Activated CD4-positive, alpha-beta T cell treated with anti-CD3 and anti-CD28 coated beads, Interleukin-2, amount 50 U/mL, for 4 hours (primary cell): ENCODE measurements at places on chromosomes 1 and 21.
A peak's percentile ranks its signal among the peaks of the same experiment; 100 is the strongest.

- no peak for DNase-seq
These were observed 72.4 kb upstream of the KCND3 start for GRCh38 chr1:112061901-112062320.

DNA sequence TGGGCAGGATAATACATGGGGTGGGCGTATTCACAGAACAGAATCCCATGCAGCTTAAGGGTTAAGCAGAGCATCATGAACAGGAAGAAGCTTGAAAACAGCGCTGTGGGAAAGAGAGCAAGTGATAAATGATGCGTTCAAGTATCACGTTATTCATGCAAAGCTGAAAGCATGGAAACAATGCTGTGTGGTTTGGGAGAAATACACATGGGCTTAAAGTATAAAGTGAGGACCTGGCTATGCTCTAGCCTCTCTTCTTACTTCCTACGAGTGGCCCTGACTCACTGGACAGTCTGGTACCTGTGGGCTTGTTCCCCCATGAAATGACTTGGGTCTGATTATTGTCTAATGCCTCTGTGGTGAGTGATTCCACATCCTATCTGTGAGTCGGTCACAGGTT is 25.7 kb downstream of the TMPRSS2 start:
- DNase-seq: no peak

- DNase-seq: no peak
These were observed 33.6 kb downstream of the CHML start for GRCh38 chr1:241606544-241606943.

DNA sequence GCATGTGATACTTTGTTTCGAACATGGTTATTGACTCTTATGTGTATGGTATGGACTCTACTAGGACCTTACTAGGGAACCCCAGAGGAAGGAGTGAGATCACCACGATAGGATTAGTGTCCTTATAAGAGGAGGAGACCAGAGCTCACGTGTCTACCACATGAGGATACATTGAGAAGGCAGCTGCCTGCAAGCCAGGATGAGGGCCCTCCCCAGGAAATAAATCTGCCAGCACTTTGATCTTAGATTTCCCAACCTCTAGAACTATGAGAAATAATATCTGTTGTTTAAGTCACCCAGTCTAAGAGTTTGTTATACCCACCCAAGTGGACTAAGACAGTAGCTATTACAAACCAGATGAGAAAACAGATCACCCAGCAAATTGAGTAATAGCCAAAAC is 559.3 kb upstream of the USP24 start:
- DNase-seq: no peak

DNA sequence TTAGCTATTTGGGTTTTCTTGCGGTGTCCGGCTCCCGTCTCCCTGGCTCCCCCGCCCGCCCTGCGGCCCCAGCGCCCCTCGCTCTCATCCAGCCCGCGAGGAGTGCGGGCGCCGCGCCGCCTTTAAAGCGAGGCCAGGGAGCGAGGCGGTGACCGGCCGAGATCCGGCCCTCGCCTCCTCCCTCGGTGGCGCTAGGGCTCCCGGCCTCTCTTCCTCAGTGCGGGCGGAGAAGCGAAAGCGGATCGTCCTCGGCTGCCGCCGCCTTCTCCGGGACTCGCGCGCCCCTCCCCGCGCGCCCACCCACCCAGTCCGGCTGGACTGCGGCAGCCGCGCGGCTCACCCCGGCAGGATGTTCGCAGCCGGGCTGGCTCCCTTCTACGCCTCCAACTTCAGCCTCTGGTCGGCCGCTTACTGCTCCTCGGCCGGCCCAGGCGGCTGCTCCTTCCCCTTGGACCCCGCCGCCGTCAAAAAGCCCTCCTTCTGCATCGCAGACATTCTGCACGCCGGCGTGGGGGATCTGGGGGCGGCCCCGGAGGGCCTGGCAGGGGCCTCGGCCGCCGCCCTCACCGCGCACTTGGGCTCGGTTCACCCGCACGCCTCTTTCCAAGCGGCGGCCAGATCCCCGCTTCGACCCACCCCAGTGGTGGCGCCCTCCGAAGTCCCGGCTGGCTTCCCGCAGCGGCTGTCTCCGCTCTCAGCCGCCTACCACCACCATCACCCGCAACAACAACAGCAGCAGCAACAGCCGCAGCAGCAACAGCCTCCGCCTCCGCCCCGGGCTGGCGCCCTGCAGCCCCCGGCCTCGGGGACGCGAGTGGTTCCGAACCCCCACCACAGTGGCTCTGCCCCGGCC is 492 bp downstream of the HLX start:
- DNase-seq: no peak

- DNase-seq: no peak
These were observed 76.5 kb downstream of the CD58 start for GRCh38 chr1:116494353-116494692.

- DNase-seq: peak; percentile 90
These were observed 13.9 kb upstream of the DDI2 start for GRCh38 chr1:15603050-15603965.

GRCh38 chr1:204288021-204288588 is 71.6 kb downstream of the PLEKHA6 start:
- no peak for DNase-seq

DNA sequence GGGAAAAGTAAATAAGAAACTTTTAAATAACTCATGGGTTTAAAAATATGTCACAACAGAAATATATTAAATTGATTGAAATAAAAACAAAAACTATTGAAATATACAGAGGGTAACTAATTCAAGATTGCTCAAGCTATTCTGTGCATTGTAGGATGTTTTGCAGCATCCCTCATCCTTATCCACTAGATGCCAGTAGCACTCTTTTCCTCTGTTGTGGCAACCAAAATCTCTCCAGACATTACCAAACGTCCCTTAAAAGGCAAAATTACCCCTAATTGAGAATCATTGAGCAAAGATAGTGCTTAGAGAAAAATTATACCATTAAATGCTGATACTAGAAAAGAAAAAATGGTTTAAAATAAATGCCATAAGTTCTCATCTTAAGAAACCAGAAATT is 682.6 kb downstream of the RWDD3 start:
- no peak for DNase-seq

DNA sequence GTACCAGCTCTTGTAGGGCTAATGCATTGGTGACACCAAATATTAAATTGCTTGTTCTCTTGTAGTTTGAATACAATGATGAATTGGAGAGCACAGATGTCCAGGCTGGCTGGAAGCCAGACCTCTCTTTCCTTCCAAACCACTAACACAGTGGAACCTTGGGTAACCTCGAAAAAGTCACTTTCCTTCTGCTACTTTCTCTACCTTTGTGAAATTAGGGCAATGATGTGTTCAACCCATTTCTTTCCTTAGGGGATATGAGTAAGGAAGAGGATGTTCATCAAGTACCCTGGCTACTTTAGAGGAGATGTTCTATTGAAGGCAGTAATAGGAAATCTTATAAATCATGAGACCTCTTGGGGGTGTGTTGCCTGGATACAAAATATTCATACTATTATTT is 55.7 kb downstream of the XCL2 start:
- DNase-seq: no peak

DNA sequence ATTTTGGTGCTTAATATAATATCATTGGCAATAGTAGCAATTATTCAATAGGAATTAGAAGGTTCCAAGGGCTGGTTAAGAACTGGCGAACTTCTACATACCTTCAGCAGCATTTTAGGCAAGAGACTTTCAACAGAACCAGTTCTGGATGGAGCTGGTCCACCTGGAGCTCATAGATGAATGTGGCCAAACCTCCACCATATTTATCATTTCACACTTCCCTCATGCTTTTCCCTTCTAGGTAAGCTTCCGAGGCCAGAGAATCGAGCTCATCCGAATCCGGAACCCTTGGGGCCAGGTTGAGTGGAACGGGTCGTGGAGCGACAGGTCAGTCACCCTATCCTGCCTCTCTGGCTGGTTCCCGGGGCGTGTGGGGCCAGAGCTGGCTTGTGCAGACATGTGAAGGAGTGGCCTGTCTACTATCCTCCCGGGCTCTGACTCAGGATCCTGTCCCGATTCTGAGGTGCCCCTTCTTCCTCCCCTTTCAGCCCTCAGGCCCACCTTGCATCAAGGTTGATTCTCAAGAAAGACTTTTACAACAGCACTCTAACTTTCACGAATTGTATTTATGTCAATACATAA is 24.7 kb downstream of the CAPN9 start:
- DNase-seq: no peak

- DNase-seq: no peak
These were observed 123.9 kb upstream of the DPYD start for GRCh38 chr1:98044766-98045165.

DNA sequence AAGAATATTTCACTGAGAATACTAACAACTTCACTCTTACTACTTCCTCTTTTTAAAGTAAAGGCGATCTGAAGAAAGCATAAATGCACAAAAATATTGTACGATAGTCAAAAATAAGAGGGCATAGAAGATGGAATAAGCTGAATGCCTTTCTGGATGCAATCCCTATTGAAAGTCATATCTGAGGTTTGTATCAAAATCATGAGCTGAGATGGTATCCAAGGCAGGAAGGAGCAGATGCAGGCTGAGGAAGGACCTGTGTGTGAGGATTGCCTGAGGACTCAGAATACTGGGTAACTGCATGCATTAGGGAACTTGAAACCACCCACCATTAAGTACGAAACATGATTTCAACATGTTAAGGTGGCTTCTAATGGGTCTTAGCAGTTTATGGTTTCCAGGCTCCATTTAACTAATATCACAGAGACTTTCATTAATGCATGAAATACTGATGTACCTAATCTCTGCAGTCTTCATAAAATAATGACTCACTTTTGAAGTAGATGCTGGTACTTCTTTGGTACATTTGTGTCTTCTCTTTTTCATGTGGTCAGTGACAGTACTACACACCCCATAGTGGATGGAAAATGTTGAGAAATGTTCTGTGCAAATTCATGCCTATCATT is 29.6 kb upstream of the RGS1 start:
- DNase-seq: no peak

GRCh38 chr1:230869500-230869899 is 1.2 kb upstream of the C1orf198 start:
- no peak for DNase-seq

- no peak for DNase-seq
These were observed 47.8 kb downstream of the WNT9A start for GRCh38 chr1:227899820-227900449.

DNA sequence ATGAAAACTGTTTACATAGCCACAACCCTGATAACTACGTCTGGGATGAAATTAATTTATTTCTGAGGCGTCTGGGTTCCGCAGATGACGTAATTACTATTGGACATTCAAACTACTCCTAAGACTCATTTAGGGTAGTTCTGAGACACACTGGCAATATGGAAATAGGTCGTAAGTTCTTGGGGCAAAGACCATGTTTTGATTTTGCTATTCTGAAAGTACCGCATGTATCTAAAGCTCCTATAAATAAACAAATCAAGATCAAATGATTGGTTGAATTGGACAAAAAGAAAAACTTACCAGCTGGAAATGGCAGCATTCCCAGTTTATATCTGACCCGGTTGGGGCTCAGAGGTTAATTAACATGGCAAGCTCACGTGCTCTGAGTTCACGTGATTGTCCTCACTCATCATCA is 74.3 kb downstream of the DHRS3 start:
- DNase-seq: no peak

DNA sequence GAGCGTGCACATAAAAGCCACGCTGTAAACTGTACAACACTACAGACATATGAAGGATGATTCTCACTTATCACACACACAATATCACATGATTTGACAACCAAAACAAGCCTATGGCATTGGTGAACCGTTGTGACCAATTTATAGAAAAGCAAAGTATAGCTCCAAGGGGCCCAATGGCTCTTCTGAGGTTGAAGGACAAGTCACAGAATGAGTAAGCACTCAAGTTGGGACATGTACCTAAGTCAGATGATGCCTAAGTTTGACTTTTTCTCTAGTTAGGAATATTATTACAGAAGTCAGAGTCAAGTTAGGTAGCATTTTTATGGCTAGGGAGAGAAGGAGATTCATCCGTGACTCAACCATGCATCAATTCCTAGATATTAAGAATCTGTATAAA is 45.7 kb downstream of the PLPP3 start:
- DNase-seq: no peak

DNA sequence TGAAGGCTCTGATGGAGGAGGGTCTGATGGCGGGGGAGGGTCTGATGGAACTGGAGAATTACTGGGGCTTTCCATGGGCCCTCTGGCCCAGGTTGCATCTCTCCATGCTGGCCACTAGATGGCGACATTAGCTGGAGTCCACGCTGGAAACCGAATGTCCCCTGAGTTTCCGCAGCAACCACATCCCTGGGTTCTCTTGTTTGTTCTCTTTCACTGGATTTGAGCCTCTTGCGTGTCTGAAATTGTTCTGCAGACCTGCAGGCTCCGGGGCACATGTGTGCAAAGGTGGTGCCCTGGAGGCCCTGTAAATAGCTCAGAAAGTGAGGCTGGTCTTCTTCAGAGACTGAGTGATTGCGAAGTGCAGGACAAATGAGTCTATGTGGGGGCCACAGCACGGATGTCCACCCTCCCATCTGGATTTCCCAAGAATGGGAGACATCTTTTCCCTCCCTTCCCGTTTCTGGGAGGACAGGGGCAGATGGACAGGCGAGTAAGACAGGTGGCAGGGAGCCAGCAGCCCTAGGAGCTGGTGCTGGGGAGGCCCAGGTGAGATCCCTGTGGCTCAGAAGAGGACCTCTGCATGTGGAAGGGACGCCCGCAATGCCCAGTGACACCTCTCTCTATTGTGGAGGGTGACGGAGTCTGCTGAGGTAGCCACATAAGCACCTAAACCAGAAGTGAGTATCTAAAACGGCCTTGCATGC is 73.2 kb upstream of the ABCG1 start:
- DNase-seq: peak; percentile 45

- no peak for DNase-seq
These were observed 57.8 kb downstream of the ZNF281 start for GRCh38 chr1:200351826-200352549.

- no peak for DNase-seq
These were observed 20.7 kb upstream of the TRIM45 start for GRCh38 chr1:117142200-117142599.

GRCh38 chr21:26852423-26852822 is 7.2 kb upstream of the ADAMTS1 start:
- DNase-seq: no peak

GRCh38 chr1:65378247-65378946 is 42.1 kb upstream of the LEPR start:
- DNase-seq: no peak

GRCh38 chr1:19328486-19328885 is 16.4 kb downstream of the SLC66A1 start:
- no peak for DNase-seq

GRCh38 chr1:171652234-171652822 is at the start of gene MYOC:
MYOC (minus strand) TSS chr1:171652688; CDS start chr1:171652611, 77 bp downstream.
- no peak for DNase-seq

GRCh38 chr21:41908829-41909228 is 29.7 kb upstream of the PRDM15 start:
- DNase-seq: no peak

- DNase-seq: no peak
These were observed 681.4 kb upstream of the ADGRL2 start for GRCh38 chr1:81119319-81119718.

- no peak for DNase-seq
These were observed 47.2 kb downstream of the CAPN9 start for GRCh38 chr1:230794431-230794830.

GRCh38 chr1:230204842-230205241 is 137.8 kb downstream of the GALNT2 start:
- no peak for DNase-seq
